ENCODE measurements at places on chromosomes 13 and 19.

DNA sequence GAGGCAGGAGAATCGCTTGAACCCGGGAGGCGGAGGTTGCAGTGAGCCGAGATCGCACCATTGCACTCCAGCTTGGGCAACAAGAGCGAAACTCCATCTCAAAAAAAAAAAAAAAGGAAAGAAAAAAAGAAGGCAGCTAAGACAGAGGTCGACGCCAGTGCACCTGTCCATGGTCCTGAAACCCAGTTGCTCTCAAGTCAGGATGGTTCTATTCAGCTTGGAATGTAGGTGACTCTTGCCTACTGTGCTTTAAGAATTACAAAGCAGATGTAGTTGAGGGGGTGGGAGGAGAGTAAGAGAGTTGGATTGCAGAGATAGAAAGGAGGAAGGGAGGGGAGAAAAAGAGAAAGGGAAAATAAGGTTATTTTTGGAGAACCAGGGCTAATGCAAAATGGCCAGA is 18.7 kb downstream of the CACNG7 start:
- DNase-seq: no peak

DNA sequence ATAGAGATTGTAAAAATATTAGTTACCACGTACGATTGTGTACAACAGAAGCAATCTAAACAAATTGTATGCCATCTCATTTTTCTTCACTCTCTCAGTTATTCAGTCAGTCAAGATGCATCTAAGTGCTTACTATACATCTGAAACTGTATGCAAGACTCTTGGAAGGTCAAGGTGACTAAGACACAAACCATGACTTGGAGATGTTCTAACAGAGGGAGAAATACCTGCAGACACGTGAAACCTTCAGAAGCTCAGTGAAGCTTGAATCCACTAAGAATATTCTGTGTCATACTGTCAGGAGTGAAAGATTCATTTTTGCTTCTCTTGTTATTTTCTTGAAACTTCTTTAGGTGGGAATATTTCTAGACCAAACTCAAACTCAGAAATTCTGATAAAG is 365.4 kb downstream of the ITGBL1 start:
- DNase-seq: no peak

DNA sequence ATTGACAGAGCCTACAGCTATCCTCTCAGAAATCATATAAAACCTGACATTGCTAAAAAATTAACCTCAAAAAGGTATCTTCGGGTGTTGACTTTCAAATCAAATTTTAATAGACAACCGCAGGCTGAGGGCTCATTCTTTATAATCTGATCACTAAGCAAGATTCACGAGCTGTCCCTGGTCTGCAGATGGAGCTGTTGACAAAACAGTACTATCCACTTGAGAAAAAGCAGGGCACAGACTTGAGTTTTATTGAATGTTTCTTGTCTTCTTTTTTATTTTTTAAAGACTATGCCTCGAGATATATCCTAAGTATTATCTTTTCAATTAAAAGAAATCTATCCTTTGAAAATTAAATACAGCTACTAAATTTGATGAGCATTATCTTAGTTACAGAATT is 540.5 kb downstream of the PCDH9 start:
- no peak for DNase-seq

DNA sequence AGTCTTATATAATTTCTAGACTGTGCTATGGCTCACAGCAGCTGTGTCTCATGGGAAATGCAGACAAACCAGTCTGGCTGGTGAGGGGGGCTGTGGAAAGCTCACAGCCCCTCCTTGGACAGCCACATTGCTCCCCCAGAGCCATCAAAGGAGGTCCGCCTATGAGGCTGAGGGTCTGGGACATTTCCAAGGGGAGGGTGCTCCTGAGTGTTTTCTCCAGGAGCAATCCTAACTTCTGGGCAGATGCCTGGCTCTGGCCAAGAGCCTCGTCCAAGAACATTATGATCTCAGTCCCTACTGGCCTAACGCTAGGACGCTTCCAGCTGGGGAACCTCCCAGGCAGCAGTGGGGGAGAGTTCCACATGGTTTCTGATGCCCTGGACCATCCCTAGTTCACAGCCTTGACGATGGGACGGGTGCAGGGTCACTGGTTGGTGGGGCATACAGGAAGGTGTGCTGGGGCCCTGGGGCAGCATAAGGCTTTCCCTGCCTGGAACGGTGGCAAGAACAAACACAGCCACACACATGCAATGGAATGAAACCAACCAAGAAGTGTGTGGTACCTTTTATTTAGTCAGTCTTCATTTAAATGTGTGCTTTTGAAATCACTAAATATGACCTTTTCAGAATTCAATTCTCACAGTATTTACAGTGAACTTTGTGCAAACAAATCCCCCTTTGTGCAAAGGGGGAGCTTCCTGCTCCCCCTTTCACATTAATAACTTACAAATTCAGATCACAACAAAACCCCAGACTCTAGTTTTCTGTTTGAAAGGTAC is 60.6 kb downstream of the CDADC1 start:
- no peak for DNase-seq

DNA sequence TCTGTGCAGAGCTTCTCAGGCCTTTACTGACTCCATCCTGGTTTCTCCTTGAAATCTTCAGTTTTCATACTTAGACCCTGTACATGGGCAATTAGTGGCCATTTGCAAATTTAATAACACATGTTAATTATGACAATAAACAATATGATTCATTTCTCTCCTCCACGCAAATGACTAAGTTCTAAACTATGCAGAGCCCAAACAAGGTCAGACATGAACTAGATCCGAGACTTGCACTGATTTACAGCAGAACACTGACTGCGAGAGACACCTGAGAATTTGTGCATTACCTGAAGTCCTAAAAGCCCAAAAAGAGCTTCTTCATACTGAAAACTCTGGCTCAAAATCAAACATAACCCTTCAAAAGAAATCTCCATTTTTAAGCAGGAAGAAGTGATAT is 521.8 kb downstream of the MYO16 start:
- no peak for DNase-seq

- DNase-seq: no peak
Measured at GRCh38 chr19:54206030-54206830, 5.6 kb downstream of the RPS9 start.
